ENCODE measurements at places on chromosomes 1 and 21.

- no peak for DNase-seq
Measured at GRCh38 chr1:200036619-200037270, 9.2 kb downstream of the NR5A2 start.

DNA sequence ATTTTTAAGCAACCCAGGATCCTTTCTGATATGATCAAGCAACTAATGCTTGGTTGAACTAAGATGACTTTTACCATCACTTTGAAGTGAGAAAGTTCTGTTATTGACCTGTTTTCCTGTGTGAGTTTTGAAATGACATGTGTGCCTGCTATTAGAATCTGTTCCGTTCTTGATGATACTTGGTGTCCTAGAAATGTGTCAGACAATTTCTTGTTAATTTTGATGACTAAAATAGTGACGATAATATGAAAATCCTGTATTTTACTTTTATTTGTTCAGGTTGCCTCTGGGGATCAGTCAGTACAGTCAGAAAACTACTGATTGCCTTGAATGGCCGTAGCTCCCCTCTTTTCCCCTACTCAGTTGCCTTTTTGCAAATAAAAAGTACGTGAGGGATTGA lies 228.0 kb downstream of the RYR2 start:
- DNase-seq = no peak

GRCh38 chr1:36349241-36349671 lies 25.8 kb upstream of the EVA1B start:
- DNase-seq = peak; percentile 54

DNA sequence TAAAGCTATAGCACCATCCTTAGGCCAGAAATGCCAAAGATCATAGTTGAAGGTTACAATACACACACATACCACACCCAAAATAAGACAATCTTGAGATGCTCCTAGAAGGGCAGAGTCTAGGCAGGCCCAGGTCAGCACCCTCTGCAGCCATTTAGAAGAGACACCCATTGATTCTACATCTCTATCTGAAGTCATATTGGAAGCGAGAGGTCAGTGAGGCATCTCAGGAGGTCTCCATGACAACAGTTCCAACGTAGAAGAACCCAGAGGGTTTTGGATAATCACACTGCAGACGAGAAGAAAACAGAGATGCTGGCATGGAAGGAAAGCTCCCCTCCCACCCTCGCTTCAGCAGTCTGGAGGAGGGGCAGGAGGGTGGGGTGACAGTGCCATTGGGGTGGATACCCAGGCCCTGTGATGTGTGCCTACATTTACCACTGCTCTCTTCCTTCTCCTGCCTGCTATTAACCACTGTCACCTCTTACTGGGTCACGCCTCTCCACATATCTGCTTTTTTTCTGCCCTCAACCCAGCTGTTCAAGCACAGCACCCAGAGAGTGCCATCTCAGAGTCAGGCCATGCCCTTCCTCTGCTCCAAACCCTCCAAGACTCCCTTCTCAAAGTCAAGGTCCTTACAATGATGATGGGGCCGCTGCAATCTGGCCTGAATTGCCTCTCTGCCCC lies 6.2 kb downstream of the TMCO4 start:
- no peak for DNase-seq

- DNase-seq = no peak
Measured at GRCh38 chr1:201381130-201381529, 3.6 kb upstream of the TNNT2 start.

DNA sequence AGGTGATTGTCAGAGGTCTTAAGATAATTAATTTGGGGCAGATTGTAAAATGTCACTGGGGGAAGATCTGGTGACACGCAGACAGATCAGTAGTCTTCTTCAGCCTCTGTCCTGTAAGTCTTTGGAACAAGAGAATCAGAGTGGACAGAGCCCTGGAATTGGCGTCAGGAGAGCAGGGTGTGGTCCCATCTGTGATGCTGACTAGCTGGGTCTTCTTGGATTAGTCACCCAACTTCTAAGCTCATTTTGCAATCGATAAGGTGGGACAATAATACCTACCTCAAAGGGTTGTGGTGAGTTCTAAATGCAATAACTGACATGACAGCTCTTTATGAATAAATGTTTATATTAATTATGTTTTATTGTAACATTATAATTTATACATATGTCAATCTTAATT lies 4.8 kb downstream of the FASLG start:
- DNase-seq = no peak

GRCh38 chr1:218409946-218410510 lies 64.9 kb downstream of the TGFB2 start:
- peak; percentile 60 for DNase-seq

- DNase-seq = peak; percentile 27
Measured at GRCh38 chr1:53681977-53682685, 56.8 kb downstream of the GLIS1 start.

DNA sequence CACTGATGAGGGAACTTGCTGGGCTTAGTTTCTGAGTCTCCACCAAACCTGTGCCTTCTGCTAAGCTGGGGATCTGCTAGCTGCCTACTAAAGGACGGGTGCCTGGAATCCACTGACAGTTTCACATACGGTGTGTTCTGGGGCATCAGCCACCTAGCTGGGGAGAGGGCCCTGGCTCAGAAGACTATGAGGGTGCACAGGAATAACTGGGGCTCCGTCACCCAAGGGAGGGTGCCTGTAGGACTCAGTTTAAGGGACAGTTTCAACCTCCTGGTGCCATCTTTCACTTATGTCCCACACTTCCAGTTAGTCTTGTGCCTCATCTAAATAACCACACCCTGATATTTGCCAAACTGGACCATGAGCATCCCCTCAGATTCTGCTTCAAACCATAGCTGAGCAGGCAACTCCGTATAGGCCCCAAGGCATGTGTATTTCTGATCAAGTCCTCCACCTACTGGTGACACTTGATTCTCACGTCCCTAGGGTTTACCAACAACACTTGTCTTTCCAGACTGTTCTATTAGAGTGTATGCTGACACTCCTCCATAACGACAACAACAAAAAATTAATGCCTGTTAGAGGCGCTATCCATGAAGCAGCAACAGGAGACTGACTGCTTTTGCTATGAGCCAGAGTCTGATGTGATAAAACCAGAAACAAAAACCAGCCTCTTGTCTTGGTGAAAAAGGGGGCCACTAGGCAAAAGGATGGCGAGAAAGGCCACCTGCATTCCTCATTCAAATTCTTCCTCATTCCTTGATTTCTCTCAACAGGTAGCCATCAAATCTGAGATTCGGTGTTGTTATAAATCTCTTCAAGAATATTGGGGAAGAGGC lies 55.0 kb upstream of the PAXBP1 start:
- DNase-seq = peak; percentile 50

DNA sequence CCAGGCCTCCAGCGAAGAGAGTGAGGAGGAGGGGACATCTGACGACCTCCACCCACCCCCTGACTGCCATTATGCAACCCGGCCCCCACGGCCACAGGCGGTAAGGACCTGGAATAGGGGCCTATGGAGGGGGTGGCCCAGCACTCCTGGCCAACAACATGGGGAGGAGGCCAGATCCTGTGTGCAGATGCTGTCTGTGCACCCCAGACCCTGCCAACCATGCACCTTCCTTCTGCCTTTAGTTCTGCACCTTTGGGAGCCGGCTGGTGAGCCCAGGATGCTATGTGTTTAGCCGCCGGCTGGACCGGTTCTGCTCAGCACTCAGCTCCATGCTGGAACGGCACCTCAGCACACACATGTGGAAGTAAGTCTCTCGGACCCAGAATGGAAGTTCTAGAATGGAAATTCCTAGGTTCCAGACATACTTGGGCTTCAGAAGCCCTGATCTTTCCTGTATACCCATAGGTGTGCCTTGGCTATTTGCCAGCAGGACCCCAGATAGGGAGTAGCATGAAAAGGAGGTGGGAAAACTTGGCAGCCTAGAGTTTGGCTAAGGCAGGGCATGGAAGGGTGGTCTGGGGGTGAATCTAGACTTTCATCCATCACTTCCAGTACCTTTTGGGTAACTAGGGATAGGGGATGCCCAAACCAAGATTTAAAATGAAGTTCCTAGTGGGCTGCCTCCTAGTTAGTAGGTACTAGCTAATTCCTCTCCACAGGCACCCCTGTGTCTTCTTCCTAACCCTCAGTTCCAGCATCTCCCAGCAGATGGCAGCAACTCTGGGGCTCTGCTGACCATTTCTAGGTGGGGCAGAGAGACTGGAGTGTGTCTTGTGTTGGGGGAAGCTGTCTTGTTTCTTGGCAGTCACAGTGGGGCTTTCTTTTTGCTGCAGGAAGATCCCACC lies 3.6 kb upstream of the CYB561D1 start:
- DNase-seq = peak; percentile 59

DNA sequence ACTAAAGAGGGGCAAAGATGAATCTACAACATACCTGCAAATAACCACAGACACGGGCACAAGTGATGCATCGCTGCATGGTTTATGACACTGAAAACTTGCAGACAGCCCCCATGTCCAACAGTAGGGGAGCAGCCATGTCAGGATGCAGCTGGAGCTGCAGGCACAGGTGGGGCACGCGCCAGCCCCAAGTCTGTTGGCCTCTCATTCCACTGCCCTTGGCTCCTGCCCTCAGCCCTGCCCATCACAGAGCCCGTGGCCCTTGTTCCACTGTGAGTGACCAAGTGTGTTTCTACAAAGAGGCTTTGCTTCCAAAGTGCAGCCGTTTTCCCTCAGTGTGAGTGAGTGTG lies 3.2 kb upstream of the PADI4 start:
- no peak for DNase-seq

DNA sequence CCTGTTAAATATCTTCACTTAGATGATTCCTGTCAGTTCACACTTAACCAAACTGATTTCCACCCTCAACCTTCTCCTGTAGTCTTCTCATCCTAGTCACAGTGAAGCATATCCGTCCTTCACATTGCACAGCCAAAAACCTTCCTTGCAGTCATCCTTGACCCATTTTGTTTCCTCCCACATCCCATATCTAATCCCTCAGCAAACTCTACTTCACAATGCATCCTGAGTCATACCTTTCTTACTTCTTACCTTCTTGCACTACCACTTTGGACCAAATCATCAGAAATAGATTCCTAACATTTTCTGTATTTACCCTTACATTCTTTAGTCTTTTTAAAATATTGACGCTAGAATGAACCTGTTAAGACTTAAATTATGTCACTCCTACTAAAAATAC lies 86.9 kb downstream of the OLFML2B start:
- no peak for DNase-seq
